ENCODE measurements at places on chromosomes 6 and 20.

DNA sequence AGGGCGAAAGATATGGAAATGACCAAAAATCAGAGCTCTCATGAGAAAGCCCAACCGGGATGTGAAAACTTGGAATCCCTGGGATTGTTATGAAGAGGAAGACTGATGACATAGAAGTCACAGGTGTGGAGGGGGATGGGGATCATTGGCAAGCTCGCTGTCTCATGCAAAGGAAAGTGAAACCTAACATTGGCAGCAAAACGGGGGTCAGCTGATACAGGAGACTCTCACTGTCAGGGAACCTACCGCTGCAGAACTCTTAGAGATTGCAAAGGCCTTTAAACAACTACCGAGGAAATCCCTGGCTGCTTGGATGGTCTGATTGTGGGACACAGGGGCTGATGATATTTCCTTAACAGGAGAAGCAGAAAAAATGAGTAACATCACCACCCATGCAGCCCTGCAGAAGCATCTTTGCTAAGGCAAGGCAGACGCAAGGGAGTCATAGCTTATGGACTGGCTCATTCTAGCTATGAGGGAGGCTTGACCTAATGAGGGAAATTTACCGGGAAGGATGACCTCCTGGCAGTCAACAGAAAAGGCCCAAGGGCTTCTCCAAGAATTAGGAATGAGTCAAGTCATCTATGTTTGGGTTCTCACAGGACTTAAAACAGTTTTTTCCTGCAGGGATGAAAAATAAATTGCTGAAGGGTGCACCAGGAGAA lies 7.0 kb downstream of the MUC21 start:
- no peak for DNase-seq

DNA sequence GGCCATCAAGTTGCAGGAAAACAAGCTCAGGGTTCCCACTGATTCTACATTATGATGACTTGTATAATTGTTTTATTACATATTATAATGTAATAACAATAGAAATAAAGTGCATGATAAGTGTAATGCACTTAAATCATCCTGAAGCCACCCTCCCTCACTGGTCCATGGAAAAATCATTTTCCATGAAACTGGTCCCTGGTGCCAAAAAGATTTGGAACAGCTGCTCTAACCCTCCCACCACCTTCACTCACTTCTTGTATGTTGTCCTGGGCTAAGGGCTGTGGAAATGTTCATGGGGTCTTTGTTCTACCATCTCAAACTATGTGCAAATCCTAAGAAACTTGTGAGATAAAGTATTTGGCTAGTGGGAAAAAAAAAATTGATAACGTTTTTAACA lies 133.8 kb downstream of the LRRC1 start:
- DNase-seq = no peak

DNA sequence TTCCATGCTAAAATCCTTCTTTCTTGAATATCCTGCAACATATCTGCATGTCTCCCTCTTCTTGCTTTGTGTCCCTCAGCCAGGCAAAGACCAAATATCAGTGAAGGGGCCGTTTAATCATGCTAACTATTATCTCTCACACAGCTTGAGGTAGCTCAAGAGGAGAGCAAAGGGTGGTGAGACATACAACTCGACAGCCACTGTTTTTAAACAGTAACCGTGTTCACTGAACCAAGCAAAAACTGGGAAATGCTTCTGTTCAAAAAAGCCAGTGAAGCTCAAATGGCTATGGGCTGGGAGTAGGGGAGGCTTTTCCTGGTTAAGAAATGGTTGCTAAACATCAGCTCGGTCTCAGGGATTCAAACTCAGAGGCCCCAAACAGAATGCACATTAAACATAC lies 83.4 kb downstream of the MAP7 start:
- DNase-seq = no peak

GRCh38 chr6:55448451-55448850 lies 121.2 kb downstream of the GFRAL start:
- DNase-seq = no peak

DNA sequence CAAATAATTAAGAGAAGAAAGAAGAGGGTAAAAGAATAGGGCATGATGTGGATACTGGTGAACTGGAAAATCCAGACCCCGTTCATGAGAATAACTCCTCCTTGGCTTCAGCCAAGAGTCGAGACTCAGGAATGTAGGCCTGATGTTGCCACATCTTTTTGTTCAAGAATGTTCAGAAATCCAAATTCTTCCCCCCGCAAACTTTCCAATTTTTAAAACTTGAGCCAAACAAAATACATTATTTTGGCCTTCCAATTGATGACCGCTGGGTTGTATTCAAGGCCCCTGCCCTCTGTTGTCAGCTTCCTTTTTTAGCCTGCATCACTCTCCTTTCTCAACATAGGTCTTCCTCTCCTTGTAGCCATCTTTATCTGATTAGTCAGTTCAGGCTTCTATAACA lies 106.1 kb downstream of the TNFAIP3 start:
- no peak for DNase-seq

- no peak for DNase-seq
Observed at GRCh38 chr20:33673114-33673409, 1.2 kb downstream of the NECAB3 start.

- no peak for DNase-seq
Observed at GRCh38 chr6:87756858-87757257, 54.8 kb upstream of the AKIRIN2 start.

DNA sequence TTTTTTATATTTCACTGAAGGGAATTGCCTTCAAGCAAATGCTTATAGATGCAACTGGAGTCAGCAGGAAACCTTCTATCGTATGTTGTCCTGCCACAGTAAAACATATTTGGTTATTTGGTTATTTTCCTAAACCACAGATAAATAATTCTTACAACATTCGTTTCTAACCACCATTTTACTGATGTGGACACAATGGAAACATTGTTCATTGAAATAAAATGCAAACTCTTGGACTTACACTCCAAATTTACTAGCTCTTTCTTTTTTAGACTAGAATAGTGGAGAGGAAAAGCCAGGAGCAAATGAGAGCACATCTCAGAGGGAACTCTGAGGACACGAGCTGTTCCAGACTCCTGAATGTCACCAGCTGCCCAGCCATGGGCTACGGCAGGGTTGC lies 114.8 kb downstream of the RPS12 start:
- no peak for DNase-seq

- DNase-seq = no peak
Observed at GRCh38 chr20:6868861-6869260, 101.4 kb downstream of the BMP2 start.

- DNase-seq = no peak
Observed at GRCh38 chr6:27251606-27252251, 4.2 kb downstream of the PRSS16 start.

GRCh38 chr20:43387737-43388136 lies 70.0 kb upstream of the SRSF6 start:
- DNase-seq = no peak

DNA sequence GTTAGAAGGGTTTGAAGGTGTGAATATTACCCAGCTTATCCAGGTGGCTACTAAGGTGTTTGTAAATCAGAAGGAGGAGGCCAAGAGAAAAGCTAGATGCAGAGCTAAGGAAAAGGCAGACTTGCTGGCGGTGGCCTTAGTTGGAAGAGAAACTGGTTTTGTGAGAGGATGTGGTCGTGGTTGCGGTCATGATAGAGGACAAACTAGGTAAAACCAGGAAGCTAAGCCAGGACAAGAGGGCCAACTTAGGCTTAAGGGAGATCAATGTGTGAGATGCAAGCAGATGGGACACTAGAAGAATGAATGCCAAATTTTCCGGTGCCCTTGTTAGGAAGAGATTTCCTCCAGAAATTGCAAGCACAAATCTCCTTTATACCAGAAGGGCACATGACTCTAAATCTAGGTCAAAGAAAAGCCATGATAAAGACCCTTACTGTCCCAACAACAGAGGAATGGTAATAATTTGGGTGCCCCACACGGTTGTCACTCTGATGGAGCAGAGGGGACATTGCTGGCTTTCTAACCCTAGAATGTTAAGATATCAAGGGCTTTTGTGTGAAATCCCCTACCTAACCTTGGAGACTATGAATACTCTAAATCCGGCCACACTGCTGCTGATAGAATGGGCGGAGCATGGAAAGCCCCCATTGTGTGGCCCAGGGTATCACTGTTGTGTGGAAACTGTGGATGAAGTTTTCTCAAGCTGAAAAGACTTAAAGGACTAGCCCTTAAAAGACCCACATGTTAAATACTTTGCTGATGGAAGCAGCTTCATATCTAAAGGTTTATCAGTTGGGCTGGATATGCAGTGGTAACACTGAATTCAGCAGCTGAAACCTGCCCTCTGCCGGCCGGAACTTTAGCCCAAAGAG lies 7.8 kb downstream of the IL22RA2 start:
- no peak for DNase-seq

DNA sequence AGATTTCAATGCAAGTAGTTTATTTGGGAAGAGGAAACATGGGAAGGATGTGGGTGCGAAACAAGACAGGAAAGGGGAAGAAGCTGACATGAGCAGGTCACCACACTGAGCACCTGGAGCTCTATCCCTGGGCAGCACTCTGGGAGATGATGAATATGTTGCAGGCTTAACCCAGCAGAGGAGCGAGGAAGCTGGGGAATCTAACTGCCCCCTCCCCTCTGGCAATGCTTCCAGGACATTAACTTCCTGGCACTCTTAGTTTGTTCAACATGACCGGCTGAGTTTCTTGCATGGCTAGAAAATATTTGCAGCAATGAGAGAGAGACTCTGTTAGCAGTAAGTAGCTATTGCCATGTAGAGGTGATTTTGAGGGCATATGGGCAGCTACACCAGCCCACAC lies 4.9 kb upstream of the ADA start:
- DNase-seq = no peak

- DNase-seq = no peak
Observed at GRCh38 chr20:63268671-63269439, 3.8 kb upstream of the ARFGAP1 start.

DNA sequence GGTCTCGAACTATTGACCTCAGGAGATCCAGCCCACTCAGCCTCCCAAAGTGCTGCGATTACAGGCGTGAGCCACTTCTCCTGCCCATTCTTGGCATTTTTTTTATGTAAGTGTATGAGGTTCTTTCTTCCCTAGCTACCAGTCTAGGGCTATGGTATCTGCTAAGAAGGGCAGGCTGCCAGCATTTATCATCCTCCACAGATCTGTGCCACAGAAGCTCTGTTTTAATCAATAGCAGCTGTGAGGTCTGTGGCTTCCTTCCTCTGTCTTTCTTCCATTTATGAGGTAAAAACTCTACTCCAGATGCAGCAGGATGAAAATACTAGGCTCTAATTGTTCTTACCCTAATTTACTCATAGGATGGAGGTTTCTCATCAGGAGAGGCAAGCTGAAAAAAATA lies 1382.4 kb upstream of the ADGRB3 start:
- no peak for DNase-seq

DNA sequence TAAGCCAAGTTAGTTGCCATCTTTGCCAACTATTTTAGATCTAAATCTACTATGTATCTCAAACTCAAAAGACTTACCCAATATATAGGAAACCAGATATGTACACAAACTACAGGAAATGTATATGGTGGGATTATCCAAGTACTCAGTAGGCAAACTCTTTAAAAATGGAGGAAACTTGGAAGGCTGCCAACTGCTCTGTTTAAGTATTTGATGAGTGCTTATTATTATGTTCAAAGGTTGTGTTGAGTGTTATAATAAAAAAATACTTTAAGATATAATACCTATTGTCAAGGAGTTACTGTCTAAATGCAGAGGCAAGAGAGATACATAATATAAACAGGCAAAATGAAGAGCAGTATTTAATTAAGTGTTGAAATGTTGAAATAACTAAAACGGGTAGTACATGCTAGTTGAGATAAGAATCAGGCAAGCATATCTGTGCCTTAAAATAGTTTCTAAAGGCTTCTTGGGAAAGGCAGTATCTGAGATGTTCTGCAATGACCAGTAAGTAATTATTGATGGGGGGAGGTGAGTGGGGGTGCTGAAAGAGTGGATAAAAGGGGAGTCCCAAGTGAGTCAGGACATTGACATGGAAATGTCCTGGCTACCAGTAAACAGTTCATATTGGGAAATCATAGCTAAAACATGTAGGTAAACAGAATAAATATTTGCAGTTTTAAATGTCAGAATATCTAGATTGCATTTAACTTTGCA lies 6.5 kb upstream of the DST start:
- DNase-seq = no peak

- DNase-seq = no peak
Observed at GRCh38 chr6:98775205-98775604, 59.2 kb upstream of the POU3F2 start.

DNA sequence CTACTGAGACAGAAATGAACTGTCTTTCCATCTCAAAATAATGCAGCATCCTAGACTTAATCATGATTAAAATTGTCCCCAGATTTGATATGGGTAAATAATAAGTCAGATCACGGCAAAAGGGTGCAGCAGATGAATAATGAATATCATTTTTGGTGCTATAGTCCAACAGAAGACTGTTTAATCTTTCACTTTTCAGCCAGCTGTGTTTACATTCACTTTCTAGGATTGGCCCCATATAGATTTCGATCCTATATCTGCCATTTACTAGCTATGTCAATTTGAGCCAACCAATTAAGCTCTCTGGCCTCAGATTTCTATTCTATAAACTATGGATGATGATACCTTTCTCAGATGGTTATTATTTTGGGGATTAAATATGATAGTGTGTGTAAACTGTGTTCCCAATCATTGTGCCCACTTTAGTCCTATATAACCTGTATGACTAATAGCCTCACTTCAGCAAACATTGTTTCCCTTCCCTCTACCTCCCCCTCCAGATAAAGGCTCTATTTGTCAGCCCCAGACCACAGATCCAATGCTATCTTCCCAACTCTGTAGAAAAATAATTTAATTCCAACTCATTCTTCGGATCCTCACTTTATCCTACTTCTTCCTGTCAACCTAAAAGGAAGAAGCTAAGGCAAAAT lies 53.6 kb upstream of the NT5E start:
- no peak for DNase-seq

DNA sequence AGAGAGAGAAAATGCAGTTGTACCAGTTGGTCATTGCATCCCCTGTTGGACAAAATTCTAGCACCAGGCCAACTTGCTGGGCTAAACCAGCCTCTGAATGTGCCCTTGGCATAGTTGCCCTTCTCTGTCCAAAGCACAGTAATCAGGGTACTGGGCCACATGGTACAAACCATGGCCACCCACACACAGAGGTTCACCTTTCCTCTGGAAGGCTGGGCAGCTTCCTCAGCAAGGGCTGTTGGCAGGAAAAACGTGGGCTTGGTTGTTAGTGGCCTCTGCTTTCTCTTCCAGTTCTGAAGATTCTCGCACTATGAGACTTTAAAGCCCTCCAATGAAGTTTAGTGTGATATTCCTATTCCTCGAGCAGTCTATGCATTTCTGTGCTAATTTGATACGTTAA lies 706 bp downstream of the DDO start:
- no peak for DNase-seq

- DNase-seq = no peak
Observed at GRCh38 chr6:40918040-40918651, 120.9 kb downstream of the UNC5CL start.

DNA sequence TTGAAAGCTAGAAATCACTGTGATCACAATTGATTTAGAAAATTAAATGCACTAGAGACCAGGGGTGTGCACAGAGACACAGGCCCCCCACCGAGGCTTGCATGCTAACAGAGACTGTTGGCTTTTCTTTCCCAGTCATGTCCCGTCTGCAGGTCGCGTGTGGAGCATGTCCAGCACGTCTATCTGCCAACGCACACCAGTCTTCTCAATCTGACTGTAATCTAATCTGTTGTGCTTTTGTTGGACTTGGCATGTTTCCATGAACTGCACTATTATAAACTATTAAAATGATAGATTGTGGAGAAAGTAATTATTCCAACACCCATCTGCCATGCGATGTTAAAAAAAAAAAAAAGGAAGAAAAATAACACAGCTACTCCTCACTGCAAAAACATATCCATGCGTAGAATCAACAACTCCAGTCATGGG lies 17.7 kb downstream of the MYLIP start:
- no peak for DNase-seq

GRCh38 chr20:23441850-23442313 lies 2.4 kb downstream of the CSTL1 start:
- no peak for DNase-seq
